ENCODE measurements at places on chromosomes 5 and 9.

DNA sequence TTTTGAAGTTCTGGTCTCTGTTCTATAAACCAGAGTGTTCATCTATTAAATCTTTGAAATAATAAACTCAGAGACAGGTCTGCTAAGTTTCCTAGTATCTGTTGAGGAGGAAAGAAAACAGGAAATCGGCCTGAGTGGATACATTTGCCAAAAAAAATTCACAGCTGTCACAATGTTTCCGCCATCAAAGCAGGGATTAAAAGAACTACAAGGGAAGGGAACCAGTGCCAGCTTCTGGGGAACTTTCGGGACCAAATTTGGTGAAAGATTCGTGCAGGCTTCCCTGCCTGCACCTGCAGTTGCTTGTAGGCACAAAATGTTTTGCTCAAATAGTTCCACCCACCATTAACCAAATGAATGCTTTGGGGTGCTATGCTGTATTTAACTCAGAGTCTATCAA, 267.5 kb downstream of the MSX2 start:
- no peak for DNase-seq

DNA sequence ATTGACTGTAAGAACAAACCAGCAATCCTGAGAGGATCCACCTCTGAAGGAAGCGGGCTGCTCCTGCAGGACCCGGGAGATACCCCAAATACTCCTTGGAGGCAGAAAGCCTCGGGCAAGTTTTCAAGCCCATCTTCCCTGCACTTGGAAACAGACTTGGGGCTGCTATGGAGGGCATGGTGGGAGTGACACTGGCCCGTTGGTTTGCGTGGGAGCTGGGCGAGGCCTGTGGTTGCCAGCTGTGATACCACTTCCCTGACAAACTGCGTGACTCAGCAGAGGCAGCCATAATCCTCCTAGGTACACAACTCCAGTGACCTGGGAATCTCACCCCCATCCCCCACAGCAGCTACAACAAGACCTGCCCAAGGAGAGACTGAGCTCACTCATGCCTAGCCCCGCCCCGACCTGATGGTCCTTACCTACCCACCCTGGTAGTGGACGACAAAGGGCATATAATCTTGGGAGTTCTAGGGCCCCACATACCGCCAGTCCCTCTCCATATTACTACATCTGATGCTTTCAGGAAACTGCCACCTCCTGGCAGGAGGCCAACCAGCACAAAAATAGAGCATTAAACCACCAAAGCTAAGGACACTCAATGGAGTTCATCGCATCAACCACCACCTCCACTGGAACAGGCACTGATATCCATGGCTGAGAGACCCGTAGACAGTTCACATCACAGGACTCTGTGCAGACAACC, 38.1 kb upstream of the VLDLR start:
- no peak for DNase-seq

DNA sequence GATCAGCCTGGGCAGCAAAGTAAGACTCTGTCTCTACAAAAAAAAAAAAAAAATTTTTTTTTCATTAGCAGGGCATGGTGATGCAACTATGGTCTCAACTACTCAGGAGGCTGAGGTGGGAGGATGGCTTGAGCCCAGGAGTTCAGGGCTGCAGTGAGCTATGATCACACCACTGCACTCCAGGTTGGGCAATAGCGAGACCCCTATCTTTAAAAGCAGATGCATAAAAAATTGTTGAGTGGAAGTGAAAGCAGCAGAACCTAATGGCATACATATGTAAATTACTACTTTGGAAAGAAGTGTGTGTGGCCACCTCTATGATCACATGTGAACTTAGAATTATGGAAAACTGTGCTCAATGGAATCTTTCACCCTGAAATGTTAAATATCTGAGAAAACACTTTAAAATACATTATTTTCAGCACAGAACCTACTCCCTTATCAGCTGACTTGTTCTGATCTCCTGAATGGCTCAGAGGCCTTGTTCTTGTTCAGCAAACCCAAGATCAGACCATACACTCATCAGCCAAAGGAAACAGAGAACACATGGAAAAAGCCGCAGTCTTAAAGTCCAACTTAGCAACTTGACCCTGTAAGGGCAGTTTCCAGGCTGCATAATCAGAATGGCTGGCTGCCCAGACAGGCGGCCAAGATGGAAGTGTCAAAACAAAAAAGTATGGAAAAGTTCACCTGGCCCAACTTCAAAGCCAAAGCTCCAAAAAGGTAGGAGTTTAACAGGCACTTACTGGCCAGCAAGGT, 56.5 kb downstream of the SIL1 start:
- no peak for DNase-seq

GRCh38 chr5:122195802-122196394, 66.6 kb downstream of the ZNF474 start:
- DNase-seq = no peak

DNA sequence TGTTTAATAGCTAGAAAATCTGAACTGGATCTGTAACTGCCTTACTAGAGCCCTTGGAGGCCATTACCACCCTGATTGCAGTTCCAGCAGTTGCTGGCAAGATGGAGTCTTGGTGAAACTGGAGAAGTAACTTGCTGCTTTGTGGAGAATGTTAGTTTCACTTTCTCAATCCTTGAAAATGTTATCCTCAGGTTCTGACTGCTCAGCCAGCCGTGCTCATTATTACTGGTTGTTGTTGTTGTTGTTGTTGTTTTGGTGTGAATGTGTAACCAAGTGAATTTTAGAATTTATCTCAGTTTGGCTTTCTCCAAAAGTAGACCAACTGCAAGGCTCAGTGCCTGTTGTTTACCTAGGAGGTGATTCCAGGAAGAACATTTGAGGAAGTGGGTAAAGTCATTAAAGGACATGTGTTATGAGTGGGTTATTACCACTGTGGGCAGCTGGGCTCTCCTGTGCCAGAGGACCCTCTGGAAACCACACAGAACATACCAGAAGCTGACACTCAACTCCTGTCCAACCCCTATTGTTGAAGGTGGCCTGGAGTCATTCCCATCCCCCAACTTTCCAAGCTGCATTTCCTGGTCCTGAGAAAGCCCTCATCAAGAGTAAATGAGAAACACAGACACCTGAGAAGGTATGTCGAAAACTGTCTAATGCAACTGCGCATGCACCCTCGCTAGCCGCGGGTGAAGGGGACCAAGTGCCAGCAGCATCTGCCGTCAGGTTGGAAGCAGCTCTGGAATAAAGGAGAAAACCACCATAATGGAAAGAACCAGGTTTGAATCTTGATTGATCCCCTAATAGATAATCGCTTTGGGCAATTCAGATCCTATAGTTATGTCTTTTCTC, 111.6 kb downstream of the CMYA5 start:
- DNase-seq = no peak

DNA sequence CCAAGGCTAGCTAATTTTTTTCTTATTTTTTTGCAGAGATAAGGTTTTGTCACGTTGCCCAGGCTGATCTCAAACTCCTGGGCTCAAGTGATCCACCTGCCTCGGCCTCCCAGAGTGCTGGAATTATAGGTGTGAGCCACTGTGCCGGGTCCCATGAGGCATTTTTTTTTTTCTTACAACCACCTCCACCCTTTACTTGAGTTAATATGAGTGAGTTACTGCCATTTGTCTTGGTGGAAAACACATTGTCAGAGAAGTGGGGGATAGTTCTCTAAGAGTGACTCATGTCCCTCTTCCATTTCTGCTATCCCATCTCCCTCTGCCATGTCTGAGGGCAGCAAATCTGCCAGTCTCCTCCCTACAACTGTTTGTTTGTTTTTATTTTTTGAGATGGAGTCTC, 163.4 kb upstream of the CLINT1 start:
- DNase-seq = no peak

GRCh38 chr9:76658510-76659231, 105.6 kb upstream of the PCA3 start:
- DNase-seq = no peak

GRCh38 chr5:78597068-78597973, 51.3 kb downstream of the LHFPL2 start:
- no peak for DNase-seq

Data from stimulated activated CD8-positive, alpha-beta memory T cell treated with anti-CD3 and anti-CD28 coated beads, Interleukin-15, amount 100 ng/mL, for 48 hours (primary cell).